ENCODE measurements at places on chromosomes 1 and 21. TPM values are rescaled to one million over a fixed set of nuclear protein-coding genes. Genes with fewer than 3 reads are reported as not detected.

Gene SEMA6C
- polyA plus RNA-seq, result 18.8 TPM

Gene CNIH3
- polyA plus RNA-seq, result 10.1 TPM

Gene EVA1C
- 1.3 TPM for polyA plus RNA-seq

Gene ADGRL2
- 185 TPM for polyA plus RNA-seq

Gene SUCO
- polyA plus RNA-seq, result 48.2 TPM

Gene REN
- 53.0 TPM for polyA plus RNA-seq

Gene LMX1A
- not detected for polyA plus RNA-seq
